ENCODE measurements at places on chromosomes 6 and 20.
A peak's percentile ranks its signal among the peaks of the same experiment; 100 is the strongest.

DNA sequence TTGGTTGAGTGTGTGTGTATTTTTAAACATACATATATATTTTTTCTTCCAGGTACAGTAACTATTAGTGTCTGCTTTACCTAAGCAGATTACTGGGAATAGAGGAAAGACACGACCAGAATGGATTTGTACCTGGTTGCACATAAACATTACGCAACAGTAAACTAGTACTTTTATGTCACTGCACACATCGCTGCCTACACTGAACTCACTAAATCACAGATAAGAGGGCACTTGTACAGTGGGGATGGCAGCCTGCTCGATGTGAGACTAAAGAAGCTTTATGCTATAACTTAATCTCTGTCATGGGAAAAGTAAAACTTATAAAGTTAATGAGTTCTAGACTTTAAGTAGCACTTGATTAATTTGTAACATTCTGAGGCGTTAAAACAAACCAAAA, 89.5 kb upstream of the SIM1 start:
- DNase-seq, result no peak

- no peak for DNase-seq
Measured at GRCh38 chr6:36774331-36774730, 64.9 kb downstream of the CPNE5 start.

GRCh38 chr20:33693741-33694638, 7.8 kb upstream of the E2F1 start:
- no peak for DNase-seq

- DNase-seq, result peak; percentile 58
Measured at GRCh38 chr6:29763491-29764289, 40.5 kb downstream of the HLA-F start.

- DNase-seq, result no peak
Measured at GRCh38 chr20:16245879-16246278, 327.4 kb downstream of the KIF16B start.

DNA sequence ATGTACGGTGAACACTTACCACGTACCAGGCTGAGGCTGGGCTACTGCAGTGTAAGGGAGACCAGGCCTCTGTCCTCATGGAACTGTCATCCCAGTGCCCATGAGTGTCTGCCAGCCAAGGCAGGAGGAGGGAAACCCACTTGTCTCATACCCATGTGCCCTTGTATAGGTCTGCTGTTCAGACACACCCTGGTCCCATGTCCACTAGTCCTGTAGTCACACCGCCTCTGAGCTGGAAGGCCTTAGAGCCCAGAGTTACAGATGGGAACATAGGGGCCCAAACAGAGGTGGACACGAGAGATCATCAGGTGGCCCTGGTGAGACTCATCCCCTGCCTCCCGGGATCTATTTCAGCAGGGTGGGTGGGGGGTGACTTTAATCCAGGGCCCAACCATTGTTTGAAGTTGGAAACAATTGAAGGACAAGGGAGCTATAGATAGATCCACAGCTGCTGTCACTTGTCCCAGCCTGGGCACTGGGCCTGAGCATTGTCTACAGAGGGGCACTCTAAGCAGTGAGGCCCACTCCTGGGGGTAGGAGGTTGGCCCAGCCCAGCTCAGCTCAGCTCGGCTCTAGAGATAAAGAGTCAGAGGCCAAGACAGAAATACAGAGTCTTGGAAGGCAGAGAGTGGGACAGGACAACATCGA, 14.6 kb downstream of the MYH7B start:
- no peak for DNase-seq

GRCh38 chr20:23245553-23246181, 104.9 kb upstream of the NXT1 start:
- peak; percentile 87 for DNase-seq

DNA sequence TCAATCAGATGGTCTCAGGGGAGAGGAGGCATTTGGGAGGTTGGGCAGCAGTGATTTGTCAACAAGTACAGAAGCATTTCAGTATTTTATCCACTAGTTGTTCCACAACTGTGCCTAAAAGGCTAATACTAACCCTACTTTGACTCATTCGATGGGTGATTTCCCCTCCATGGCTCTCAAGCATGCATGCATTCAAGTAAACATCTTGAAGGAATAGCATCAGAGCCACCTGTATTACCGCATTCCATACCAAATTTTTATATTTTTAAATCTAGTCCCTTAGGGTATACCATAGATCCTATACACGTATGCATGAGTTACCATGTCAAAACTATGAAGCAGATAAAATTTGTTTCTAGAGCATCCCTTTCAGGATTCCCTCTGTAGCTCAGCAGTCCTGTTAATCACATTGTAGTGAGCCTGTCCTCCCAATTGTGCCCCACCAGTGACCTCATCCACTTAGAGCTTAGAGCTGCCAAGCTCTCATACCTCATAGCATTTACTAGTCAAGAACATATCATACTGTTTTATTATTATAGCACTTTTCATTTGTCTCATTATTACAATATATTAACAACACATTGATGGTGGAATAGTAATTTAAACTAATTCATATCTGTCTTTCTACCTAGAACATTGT, 213.8 kb downstream of the LAMA2 start:
- no peak for DNase-seq
